Inflammatory macrophage (primary cell): ENCODE measurements at places on chromosomes 4 and X.

DNA sequence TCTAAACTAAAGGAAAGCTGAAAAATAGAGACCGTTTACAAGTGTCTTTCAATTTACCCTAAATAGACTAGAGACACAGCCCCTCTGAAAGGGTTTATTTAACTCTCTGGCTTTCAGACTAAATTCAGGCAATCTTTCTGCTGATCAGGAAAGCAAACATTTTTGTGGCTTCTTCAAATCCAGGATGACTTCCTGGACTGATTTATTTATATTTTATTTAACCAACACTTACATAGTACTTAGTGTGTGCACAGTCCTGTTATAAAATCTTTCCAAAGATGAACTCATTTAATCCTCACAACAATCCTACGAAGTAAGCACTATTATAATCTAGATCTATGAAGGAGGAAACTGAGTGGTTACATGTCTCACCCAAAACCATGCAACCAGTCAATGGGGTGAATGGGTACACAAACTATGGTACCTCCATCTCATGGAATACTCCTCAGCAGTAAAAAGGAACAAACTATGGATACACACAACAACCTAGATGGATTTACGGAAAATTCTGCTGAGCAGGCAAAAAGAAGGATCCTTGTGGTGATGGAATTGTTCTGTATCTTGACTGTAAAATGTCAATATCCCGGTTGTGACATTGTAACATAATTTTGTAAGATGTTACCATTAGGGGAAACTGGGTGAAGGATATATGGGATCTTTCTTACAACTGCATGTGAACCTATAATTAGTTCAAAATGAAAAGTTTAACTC is 64.1 kb upstream of the MAMLD1 start:
- DNase-seq = no peak

DNA sequence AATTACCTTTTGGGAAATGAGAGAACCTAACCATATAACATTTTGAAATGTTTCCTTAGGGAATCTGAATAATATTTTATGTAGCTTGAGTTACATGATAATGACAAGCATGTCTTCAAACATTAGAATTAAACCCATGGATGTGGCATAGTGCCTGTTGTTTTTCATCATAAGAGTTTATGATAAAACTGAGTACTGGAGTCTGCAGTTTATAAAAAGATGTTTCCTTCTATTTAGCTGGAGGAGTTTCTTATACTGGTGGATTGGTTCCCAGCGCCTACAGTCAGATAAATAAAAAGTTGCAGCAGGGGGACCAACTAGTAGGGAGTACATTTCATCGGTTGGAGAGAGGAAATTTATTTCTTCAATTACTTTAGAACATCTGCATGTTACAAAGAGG is 70.1 kb upstream of the PCDH18 start:
- DNase-seq = no peak

- no peak for DNase-seq
Measured at GRCh38 chrX:24399550-24399949, 39.1 kb downstream of the SUPT20HL1 start.

GRCh38 chr4:105135785-105136184 is 10.9 kb upstream of the TET2 start:
- DNase-seq = peak; percentile 29

GRCh38 chr4:107392951-107393350 is 327.1 kb downstream of the PAPSS1 start:
- DNase-seq = no peak

DNA sequence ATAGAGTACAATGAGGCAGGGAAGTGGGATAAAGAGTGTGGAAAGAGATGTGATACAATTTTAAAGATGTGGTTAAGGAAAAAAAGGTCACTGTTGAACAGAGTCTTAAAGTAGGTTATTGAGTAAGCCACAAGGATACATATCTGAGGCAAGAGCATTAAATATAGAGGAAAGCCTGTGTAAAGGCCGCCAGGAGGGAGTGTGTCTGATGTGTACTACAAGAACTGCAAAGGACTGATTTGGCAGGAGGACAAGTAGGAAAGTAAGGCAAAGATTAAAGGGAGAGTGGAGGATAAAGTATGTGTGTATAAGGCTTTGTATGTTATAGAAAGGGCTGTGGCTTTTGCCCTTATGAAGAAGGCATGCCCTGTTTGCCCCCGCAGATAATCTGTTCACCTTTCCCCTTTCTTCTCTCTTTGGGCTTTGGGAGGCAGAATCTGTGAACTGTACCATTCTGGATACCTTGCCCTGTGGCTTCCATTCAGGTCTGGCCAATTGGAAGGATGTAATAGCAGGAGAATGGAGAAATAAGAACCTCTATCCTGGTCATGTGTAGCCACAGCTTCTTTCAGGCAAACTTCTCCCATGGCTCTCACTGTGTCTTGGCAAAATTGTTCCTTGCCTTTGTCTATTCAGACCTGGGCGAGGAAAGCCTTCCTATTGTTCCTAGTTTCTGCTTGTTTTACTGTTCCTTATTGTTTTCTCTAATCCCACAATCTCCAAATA is 68.9 kb upstream of the FAM47B start:
- no peak for DNase-seq

DNA sequence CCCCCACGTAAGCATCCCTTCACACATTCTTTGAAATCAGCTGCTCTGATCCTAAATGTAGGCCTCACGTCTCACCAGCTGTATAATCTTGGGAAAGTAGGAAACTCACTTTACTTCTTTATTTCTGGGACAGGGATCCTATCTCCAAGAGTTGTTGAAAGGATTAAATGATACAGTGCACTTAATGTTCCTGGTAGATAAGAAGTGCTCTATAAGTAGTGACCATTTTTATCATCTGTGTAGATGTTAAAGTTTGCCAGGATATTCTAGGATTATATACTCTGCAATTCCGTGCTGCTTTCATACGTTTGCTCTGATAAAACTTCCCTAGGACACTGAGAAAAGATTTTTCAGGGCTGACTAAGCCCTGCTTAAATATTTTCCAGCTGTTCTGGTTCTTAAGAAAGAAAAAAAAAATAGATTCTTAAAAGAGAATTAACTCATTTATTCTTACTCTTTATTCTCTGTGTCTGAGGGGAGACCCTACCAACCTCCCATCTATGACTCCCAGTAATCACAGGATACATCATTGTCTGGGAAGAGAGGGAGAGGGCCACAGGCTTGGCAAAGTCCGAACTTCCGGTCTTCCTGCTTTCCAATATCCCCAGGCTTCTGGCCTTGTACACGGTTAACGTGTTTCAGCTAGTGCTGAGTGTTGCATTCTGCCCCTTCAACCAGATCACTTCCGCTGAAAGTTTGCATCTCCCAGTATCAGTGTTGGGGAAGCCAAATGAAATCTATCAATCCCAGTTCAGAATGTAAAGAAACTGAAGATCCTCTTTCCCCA is 269.2 kb downstream of the TRIML1 start:
- DNase-seq = no peak

- DNase-seq = no peak
Measured at GRCh38 chrX:154809939-154810665, 4.8 kb upstream of the MPP1 start.

DNA sequence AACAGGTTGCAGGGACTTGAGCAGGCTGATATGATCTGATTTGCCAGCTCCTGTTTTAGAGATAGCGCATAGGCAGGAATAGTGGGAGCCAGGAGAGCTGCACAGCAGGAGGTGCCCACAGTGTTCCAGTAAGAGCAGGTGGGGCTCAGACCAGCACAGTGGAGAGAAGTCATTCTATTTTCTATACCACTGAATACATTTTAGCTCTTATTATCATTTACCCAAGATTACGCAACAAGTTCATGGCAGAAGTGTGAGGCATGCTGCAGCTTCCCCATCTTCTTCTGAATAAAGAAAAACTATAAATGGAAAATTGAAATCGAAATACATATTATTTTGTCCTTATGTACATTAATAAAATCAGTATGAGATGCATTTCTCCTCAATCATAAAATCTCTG is 114.7 kb upstream of the EDNRA start:
- no peak for DNase-seq

DNA sequence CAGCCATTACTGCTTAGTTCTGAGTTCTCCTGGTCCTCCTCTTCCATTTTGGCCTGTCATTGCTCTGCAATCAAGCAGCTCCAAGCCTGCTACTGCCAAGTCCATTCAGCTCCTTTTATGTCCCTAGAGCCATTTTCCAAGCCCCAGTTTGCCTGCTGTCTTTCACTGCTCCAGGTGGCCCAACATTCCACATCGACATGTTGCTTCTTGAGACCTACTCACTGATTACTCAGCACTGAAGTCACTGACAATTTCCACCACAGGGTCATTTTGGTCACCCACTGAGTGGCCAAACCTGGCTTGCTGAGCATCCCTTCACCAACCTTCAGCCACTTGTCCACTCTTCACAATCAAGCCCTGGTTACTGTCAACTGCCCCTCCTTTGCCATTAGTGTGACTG is 27.2 kb downstream of the LRIT3 start:
- DNase-seq = no peak

GRCh38 chrX:51694254-51694653 is 11.6 kb upstream of the CENPVL2 start:
- no peak for DNase-seq

DNA sequence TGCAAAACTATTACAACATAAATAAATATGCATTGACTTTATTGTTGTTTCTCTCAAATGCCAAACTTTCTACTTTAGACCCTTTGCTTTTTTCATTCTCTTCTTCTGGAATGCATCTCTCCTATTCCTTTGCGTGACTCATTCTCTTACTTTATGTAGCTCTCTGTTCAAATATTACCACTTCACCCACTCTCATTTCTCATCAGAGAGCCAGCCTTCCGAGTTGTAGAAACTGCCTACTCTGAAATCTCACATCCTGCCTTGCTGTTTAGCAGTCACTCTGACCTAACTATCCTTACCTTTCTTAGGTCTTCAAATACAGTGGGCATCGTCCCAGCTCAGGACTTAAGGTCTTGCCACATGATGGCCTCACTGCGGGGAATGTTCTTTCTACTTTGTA is 143.5 kb downstream of the GALNTL6 start:
- no peak for DNase-seq

DNA sequence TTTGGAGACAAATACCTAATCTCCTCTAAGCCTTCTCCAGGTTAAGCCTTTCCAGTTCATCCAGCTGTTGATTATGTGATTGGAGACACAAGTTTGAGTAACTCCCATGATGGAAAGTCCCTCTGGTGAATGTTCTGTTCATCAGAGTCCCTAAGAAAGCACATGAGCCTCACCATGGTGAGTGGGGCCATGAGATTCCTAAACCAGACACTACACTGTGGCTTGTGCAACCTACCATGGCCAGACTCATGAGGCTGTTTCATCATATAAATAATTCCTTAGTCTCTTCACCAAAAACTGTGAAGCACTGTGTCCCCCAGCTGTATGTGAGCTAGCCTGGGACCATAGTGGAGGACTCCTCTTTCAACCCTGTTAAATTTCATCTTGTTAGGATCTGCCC is 14.4 kb downstream of the PKD2 start:
- DNase-seq = peak; percentile 48

DNA sequence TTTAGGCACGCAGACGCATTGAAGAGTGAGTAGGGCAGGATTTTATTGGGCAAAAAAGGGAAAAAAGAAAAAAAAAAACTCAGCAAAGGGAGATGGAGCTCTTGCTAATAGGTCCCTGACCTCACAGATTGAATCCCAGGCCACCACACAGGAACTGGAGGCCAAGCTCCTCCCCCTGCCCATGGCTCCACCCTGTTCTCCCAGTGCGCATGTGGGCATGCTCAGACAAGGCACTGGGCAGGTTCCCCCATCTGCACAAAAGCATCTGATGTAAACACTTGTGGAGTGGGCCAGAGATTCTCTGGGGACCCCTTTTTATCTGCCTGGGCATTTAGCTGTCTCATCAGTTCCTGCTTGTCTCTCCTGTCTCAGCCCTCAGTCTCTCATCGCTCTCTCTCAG is 9.5 kb downstream of the FRMD7 start:
- no peak for DNase-seq

DNA sequence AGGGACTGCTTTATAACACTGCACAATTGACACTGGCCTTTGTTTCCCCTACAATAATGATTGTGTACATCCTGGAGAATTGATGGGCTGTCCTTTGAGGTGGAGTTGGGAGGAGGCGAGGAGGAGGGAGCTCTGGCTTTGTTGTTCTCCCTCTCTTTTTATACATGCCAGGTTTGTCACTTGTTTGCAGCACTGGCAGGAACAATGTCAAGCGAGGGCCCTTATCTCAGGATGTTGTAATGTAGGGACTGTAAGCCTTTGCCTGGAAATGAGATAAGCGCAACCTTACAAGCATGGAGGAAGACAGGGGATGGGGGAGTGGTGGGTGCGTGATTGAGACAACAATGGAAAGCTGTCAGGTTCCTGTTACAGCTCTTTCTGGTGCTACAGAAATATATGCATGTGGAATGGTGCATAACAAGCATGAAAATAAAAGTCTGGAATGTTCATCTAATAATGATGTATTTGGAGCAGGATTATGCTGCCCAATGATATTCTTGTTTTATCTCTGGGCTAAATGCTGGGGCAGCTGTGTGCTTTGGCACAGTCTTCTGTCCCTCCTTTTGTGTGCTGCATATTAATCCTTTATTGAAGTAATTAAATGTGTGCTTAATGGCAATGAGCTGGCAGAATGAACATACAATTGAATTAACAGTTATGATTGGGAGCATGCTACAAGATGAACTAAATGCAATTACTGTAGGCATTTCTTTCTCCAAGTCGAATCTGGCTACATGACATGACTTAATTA is 294.4 kb downstream of the GPAT3 start:
- DNase-seq = no peak

DNA sequence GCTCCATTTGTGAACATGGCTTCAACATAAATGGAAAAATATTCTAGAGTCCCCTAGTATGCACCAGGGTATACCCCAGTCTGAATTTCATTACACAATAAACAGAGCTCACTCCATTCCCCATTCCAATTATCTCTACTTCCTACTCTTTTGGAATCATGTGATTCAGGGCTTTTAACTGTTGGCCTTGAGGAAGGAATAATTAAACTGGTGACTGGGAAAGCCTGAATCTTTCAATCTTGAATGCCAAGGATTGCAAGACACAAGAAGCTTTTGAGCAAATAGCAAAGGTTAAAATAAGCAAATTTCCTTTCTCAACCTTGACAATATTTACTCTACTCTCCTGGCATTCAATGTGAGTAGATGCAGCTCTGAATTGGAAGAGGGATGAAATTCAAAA is 77.5 kb upstream of the INPP4B start:
- no peak for DNase-seq

DNA sequence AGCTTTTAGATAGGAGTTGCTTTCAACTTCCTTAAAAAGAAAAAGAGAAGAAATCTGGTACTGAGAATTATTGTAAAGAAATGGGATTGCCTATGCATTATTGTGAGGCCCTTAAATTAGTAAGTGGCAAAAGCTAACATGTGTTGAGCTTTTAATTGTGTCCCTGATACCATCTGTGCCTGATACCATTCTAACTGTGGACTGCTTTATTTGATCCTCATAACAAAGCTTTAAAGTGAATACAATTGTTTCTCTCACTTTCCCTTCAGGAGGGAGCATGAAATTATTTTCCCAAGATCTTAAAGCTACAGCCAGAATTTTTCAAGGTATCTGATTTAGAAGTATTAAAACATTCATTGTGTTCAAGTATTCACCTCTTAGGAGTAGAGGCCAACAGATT is 9.9 kb downstream of the KCTD8 start:
- no peak for DNase-seq

- DNase-seq = no peak
Measured at GRCh38 chr4:83981156-83981555, 445.2 kb downstream of the GPAT3 start.
